ENCODE measurements at places on chromosomes 3 and 15.

DNA sequence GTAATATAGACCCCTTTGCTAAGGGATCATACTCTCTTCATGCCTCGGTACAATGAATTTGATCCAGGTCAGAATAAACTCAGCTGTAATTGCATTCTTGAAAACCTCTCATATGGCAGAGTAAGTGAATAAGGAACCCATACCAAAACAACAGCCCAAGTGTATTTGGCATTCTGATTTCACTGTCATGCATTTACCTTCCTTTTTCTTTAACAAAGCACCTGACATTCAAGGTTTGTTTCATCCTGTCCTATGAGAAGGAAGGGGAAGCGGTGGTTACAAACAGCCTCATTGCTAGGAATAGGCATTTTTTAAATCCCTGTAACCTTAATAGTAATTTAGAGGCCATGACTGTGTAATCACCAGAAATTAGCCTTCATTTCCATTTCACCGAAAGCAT lies 97.1 kb downstream of the LSAMP start:
- no peak for DNase-seq

DNA sequence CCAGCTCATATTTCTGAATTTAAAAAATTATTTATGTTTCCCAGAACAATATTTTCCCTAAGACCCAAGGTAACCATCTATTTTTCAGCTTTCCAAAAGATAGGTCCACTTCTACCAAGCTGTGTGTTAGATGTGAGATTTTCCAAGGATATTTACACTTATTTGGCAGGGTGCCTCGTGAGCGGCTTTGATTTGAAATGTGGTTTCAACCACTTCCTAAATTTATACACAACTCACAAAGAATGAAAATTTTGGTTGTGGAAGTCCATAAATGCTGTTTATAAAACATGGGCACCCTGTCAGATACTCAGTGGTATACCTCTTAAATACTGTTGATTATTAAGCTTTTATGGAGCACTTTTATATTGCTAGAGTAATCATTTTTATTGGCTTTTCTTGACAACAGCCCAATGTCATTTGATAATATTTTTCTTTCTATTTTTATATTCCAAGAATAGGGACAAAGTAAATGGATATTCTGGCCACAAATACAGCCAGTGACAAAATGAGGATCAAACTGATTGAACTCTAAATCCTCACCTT lies 57.6 kb downstream of the GAP43 start:
- no peak for DNase-seq

DNA sequence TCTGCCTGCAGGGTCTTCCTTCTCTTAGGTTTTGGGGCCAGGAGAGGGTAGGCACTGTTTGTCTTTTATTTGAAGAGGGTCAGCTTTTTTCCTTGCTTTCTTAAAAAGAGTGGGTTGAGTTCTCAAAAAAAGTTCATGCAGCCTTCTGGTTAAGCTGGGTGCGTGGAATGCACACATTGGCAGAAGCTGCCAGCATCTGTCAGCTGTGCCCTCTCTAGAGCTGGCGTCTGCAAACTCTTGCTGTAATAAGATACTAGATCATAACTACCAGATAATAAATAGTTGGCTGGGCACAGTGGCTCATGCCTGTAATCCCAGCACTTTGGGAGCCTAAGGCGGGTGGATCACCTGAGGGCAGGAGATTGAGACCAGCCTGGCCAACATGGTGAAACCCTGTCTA lies 373.4 kb downstream of the OCA2 start:
- no peak for DNase-seq

DNA sequence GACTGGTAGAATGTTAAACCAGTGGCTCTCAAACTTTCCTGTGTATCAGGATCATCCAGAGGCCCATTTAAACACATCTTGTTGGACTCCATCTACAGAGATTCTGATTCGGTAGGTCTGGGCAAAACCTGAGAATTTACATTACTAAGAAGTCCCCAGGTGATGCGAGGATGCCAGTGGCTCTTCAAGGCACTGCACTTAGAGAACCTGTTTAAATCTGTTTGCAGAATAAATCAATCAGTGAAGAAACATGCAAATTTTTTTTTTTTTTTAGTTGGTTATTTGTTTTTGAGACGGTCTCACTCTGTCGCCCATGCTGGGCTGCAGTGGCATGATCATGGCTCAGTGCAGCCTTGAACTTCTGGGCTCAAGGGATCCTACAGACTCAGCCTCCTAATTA lies 117.7 kb upstream of the WNT5A start:
- DNase-seq = no peak

Data from RWPE2 (cell line).